ENCODE measurements at places on chromosomes 11 and 22. TPM values are rescaled to one million over a fixed set of nuclear protein-coding genes. Genes with fewer than 3 reads are reported as not detected.

DNA sequence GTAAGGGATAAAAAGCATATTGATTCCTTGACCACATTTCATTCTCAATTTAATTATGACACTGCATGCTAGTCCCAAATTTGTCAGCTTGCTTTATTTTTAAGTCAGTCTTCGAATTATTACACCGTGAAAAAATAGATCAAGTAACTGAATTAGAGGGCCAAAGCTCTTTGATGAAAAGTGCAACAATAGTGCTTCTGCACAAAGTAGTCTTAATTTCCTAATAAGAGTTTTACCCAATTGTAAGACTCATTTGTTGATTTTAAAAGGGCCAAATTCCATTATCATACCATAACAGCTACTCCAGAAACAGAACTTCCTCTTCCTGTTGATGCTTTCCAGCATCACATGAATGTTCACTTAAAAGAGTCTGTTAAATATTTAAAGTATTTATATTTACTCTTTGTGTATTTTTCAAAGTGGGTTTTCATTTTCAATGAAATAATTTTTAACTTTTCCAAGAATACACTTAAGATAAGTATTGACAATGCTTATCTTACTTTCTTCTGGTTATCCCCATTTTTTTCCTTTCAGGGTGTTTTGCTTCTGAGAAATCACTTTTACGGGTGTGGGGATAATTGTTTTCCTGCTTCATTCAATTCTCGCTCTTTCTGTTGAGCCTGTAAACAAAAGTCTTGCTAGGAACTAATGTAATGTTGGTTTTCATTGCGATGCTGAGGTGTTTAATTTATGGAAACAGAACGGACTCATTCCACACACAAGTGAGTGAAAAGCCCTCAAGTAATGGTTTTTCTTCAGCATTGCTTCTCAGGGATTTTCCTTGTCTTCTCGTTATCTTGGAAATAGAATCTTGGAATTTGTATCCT, 2.1 kb downstream of the ARHGEF12 start:
- peak; percentile 7 for DNase-seq

DNA sequence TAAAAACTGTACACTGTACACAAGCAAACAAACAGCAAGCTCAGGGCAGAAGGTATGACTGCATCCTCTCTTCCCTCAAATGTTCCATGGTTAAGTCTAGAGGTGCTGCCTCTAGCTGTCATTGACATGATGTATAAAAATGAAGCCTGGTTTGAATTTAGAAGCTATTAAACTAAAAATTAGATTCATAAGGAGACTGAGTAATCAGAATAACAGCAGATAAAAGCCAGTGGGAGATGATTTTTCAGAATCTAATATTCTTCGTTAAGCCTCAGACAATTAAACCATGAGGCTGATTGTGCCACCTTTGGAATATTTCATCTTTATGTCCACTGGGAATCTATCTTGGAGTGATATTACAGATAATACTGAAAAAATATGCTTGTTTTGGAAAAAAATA, 101.4 kb upstream of the ZC3H12C start:
- no peak for DNase-seq

DNA sequence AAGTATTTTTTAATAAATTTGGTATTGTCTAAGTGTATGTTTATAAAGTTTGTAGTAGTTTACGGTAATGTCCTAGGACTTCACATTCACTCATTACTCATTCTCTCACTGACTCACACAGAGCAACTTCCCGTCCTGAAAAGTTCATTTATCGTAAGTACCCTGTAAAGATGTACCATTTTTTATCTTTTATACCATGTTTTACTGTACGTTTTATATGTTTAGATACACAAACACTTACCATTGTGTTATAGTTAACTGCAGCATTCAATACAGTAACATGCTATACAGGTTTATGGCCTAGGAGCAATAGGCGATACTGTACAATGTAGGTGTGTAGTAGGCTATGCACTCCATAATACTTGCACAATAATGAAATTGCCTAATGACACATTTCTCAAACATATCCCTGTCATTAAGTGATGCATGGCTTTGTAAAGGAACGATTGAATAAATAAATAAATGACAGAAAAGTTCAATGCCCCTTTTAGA, 12.5 kb upstream of the CARD18 start:
- no peak for DNase-seq

DNA sequence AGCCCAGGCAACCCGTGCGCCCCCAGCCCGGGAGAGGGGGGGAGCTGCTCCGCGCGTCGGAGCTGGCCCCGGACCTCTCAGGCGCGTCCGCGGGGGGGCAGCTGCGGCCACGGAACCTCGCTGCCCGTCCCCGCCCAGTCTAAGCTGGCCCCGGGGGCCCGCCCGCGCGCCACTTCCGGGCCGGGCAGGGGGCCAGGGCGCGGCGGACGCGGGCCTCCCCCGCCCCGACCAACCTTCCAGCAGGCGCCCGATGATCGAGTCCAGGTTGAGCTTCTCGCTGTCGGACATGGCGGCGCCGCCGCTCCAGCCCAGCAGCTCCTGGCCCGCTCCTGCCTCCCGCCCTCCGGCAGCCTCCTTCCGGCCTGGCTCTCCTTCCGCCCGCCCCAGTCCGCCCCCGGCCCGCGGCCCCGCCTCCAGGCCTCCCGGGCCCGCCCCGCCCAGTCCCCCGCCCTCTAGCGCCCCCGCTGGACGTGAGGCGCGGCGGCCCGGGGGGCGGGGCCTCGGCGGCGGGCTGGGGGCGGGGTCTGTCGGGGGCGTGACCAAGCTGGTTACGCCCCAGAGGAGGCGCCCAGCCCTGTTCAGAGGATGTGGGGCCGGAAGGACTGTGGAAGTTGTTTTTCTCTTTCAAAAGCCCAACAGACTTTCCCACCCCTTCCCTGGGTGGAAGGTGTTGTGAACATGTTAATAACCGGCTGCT, at the start of gene PPP1CA:
PPP1CA (minus strand) TSS at position 364 of the 697 bp plus-strand sequence; CDS start at position 288, 76 bp downstream.
- peak; percentile 87 for DNase-seq

DNA sequence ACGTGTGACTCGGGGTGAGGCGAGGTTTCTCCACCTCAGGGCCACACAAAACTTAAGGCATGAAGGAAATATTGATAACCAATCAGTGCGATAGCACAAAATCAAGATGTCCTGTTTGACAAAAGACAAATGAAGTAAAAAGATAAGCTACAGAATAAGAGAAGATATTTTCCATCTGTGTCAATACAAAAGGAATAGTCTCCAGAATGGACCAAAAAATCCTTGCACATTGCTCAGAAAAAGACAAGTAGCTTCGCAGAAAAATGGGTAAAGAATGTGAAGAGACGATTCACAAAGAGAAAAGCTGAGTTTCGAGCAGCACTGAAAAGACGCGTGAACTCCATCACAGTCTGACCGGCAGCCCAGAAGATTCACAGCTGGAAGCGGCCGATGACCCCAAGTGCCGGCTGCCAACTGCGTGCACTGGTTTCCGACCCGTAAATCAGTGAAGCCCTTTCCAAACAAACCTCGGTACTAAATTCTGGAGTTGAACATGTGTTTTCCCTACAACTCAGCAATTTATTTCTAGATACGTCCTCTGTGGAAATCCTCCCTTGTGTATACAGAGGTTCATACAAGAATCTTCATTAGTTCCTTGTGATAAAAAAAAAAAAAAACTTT, 308.4 kb downstream of the BRD1 start:
- no peak for DNase-seq

DNA sequence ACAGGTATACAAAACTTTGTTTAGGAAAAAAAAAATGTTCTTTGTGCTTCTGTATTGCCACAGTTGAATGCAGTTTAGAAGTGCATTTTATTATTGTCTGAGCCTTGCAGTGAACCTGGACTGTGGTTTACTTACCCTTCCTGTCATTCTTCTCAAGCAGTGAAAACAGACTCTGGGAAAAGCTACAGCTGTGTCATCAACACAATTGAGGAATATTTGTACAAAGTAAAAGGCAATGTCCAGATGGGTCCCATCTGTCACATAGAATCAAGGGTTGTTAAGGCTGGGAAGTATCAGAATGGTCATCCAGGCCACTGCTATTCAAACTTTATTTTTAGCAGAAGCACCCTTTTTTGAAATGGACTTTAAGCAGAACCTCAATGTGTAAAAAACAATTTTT, 73.3 kb downstream of the TRIM44 start:
- DNase-seq: peak; percentile 12

The KBTBD3 gene
- 3.7 TPM for total RNA-seq
